NCI-H2081 treated with DMSO at 0.1 percent for 48 hours (cell line): ENCODE measurements at places on chromosomes 7 and 10.

DNA sequence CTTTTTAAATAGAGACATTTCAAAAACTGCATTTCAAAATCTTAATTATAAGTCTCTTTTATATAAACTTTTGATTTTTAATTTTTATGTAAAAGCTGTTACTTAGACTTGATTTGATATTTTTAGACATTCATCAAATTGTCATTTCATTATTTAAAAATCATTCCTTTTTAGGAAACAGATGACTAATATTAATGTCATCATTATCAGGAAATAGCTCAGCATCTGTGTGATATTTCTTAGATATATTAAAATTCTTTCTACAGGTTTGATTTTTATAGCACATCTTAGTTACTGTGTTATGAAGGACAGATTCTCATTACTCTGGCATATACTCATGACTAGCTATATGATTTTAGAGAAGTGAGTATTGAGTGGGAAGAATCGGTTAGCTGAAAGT, 17.2 kb downstream of the RUNDC3B start:
- DNase-seq = no peak

DNA sequence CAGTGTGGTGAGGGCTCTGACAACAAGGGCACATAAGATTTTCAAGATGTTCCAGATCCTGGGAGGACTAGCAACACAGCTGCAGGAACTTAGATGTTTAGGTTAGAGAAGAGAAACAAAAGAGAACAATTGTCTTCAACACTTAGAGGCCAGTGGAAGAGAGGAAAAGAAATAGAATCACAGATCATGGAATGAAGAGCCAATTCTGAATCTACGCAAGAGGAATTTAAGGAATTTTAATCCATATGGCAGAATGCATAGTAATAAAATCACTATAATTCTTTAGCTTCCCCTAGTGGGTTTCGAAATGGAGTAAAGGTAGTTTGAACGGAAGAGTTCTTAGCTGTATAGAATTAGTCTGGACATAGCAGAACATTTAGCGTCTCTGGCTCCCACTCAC, 114.6 kb upstream of the LRRTM3 start:
- no peak for DNase-seq

- no peak for DNase-seq
Observed at GRCh38 chr7:146150153-146150552, 33.6 kb downstream of the CNTNAP2 start.

GRCh38 chr10:70147259-70147625, 742 bp upstream of the TYSND1 start:
- DNase-seq = no peak

GRCh38 chr10:102615361-102615760, 28.9 kb upstream of the TRIM8 start:
- no peak for DNase-seq

DNA sequence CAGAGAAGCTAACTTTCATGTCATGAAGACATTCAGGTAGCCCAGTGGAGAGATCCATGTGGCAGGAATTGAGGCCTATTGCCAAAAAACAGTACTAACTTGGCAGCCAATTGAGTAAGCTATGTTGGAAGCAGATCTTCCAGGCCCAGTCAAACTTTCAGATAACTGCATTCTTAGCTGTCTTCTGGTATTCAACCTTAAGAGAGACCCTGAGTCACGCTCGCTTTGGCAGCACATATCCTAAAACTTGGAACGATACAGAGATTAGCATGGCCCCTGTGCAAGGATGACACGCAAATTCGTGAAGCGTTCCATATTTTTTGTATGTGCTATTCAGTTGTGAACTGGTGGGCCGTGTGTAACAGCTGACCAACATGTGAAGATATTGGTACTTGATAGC, 17.6 kb upstream of the ZNF518A start:
- no peak for DNase-seq

DNA sequence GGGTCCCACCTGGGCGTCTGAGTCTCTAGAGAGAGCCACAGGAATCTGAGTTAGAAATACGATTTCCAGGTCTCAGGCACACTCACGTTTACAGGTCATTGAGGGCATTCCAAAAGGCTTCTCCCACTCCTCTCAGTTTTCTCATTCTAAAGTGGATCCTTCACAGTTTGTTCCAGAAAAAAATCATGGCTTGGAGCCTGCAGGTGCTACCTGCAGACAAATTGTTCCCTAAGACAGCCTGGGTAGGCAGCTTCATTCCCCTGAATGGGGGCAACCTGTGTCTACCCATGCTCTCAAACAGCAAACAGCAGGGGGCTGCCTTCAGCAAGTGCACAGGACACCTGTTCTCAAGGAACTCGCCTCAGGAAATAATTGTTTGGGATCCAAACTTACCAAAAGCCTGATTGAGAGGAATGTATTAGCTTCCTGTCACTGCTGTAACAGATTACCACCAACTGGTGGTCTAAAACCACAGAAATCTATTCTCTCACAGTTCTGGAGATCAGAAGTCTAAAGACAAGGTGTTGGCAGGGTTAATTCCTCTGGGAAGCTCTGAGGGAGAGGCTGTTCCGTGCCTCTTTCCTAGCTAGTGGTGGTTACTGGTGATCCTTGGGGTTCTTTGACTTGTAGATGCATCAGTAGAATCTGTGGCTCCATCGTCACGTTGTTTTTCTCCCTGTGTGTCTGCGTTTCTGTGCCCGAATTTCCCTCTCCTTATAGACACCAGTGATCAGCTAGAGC, 117.2 kb downstream of the RAB11FIP2 start:
- no peak for DNase-seq

- DNase-seq = no peak
Observed at GRCh38 chr10:94310369-94310768, 52.4 kb downstream of the NOC3L start.

DNA sequence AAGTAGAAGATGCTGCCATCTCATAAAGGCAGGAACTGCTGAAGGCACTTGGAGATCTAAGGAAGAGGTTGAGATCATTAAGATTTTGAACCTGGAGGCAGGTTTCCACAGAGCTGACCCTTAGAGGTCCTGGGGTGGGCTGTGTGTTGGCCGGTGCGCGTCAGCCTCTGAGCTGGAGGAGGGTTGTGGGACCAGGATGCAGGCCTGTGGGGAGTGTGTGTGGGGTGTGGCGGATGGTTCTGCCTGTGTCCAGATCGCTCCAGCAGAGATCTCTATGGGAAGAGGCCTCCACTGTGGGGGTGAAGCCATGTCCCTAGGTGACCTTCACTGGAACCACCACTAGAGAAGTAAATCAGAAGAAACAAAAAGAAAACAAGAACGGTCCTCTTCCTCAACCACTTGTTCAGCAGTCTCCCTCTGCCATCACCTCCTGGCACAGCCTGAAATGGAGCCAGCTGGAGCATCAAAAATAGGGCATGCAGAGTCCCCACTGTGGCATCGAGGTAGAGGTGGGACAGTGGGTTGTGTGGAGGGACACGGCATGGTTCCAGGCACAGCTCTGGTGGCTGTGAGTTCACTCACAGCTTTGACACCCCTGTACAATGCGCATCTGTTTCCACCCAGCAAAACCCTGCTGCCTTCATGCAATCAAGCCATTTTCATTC, 453.8 kb downstream of the TCERG1L start:
- DNase-seq = no peak

DNA sequence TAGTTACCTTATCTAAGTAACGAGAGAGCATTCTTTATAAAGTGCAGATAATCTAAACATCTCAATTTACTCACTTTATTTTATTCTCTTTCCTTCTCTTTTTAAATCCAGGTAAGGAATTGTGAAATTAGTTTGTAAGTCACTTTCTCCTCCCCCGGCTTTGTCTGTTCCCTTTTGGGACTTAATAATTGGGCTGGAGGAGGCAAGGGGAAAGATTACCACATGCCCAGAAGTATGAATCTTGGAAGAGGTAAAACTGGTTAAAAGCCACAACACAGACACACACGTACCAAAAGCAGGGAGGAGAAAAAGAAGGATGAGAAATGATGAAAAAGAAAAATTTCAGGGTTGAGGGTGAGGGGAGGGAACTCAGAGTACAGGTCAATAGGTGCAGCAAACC, 63.3 kb upstream of the LRRC17 start:
- DNase-seq = no peak

- DNase-seq = no peak
Observed at GRCh38 chr10:119383174-119383856, 159.2 kb downstream of the RGS10 start.
